ENCODE measurements at places on chromosomes 1 and 21.

DNA sequence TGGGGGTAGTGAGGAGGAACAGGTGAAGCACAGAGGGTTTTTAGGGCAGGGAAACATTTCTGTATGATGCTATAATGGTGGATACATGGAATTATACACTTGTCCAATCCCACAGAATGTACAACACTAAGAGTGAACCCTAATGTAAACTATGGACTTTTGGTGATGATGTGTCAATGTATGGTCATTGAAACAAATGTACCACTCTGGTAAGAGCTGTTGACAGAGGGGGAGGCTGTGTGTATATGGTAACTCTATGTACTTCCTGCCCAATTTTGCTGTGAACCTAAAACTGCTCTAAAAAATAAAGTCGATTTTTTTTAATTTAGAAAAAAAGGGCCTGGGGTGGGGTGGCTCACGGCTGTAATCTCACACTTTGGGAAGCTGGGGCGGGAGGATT is 22.9 kb downstream of the ASAP3 start:
- no peak for DNase-seq

- no peak for DNase-seq
These were observed 151.6 kb downstream of the TOMM20 start for GRCh38 chr1:234976861-234977680.

- DNase-seq: no peak
These were observed 88.6 kb downstream of the TM2D1 start for GRCh38 chr1:61636376-61636775.

- DNase-seq: no peak
These were observed 10.1 kb upstream of the MATN1 start for GRCh38 chr1:30733493-30733892.

DNA sequence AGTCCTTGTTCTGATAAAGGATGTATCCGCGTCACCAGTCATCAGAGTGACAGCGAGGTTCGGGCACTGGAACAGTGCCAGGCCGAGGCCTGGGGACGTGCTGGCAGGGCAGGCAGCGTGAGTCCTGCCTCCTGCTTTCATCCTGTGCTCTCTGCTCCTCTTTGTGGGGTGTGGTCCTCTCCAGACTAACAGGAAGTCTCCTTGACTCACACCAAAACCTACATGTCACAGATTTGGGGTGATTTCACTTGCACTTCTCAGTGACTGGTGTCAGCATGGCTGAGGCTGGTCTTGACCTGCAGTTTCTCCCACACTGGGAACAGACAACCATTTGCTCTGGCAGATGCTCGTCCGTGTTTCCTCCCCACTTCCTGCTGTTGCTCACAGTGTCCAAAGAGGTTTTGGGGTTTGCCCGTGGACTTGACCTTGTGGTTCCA is 8.8 kb upstream of the NLRP3 start:
- no peak for DNase-seq

DNA sequence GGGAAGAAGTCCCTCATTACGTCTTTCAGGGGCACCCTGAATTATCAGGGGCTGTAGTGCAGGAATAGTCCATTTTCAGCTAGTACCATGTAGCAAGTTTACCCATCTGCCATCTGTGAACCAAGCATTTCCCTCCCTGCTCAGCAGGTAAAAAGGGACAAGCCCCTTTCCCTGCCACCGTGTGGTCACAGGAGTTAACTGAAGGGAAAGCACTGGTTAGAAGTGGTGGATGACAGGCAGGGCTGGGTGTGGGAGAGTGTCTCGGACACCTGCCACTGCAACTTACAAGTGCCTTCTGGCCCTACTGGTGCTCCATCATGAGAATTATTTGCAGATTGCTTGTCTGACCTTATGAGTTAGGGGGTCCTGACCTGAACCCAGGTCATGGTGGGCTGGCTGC is 32.0 kb upstream of the IGSF5 start:
- DNase-seq: no peak

DNA sequence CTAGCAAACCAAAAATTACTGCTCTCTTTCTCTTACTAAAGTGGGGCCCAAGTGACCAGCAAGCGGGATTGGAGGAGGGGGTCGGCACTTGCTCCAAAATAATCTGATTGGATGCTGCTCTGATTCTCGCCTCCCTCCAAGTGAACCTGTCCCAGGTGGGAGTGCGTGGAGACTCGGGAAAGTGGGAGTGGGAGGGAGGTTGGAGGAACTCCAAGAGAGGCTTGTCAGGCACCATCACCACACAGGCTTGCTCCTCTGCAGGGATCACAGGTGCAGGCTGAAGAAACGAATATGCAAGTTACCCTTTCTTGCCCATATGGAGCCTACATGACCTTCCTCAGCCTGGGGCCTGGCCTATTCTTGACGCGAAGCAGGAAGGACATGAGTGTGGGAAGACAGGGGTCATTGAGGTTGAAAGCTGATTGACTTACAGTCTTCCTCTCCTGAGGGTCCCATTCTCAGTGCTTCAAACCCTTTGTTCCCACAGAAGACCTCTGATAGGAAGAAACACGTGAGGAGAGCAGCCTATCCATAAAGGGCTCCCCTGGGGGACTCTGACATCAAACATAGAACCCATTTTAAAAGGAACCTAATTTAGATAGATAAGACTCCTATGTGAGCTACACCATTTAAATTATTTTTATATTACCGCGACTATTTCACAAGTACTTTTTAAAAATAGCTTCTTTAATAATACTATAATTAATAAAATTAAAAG is 14.2 kb downstream of the RGS8 start:
- DNase-seq: no peak

GRCh38 chr1:41941381-41941780 is 22.7 kb upstream of the HIVEP3 start:
- DNase-seq: no peak

- DNase-seq: no peak
These were observed 124.3 kb downstream of the VAV3 start for GRCh38 chr1:107840725-107841124.

DNA sequence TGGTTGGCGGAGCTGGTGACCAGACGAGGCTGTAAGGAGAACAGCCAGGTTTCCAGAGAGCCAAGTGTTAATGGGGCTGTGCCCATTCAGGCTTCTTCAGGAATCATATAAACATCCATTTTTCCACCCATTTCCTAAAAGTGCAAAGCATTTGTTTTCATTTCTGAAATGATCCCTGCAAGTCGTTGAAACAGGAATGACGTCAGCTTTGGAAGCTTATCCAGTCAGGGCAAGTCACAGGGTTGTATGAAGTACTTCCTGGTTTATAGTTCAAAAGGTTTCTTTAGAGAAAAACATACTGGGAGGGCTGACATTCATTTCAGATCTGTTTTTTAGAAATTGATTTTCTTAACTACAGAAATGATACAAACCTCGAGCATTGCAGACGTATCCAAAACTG is 29.2 kb downstream of the IGSF5 start:
- no peak for DNase-seq
